ENCODE measurements at places on chromosomes 1 and 21. TPM values are rescaled to one million over a fixed set of nuclear protein-coding genes. Genes with fewer than 3 reads are reported as not detected.
A peak's percentile ranks its signal among the peaks of the same experiment; 100 is the strongest.

RRP1 gene
- 9.6 TPM for polyA plus RNA-seq

DNA sequence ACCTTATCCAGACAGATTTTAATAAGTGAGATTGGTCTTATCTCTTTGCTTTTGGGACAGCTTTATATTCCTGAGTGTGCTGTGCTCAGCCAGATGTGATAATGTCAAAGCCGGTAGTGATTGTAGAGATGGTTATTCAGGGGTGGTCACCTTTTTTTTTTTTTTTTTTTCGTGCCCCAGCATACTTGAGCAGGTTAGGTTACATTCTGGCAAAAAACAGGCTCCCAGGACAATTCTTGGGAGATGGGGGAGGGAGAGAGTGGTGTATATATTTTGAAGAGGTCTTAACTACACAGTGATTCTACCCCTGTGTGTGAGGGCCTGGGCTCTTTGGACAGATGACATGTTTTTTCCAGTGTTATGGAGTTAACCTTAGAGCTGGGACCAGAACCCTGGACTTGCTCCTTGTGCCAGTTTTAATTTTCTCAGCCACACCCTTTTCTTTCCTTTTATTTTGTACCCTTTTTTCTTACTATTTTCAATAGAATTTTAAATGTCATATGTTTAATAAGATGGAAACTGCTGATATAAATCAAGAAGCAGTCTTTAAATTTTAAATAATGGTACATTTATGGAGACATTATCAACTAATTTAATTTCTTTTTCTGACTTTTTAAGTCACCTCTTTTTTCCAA, 88.4 kb downstream of the DYRK1A start:
- H3K4me3 ChIP-seq, result no peak overlapping the region
- peaks cover 27% of the 10 kb centered on the region for H3K4me1 ChIP-seq
- DNase-seq, result no peak
- peaks cover 18% of the 10 kb centered on the region for H3K36me3 ChIP-seq

RASAL2 gene
- 0.03 TPM for polyA plus RNA-seq

VSIG8 gene
- not detected for polyA plus RNA-seq

DNA sequence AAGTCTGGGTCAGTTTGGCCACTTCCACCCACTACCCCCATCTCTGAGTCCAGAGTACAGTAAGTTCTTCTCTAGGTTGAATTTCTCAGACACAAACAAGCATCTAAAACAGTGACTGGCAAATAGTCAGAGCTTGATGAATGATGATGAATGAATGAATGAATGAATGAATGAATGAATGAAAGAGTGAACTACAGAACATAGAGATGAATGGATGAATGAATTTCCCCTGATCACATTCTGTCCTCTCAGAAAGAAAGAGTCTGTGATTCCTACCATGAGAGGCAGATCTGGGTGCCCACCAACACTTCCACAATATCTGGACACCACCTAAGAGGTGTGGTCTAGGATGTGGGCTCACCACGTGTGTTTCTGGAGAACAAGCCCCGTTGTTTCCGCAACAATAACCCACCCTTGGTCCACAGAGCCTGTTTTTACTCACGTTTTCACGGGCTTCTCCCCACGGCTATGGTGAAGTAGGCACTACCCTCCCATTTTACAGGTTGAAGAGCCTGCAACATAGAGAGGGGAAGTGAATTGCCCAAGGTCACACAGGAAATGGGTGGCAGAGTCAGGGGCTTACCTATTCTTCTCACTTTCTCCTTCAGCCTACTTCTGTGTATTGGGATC, 40.2 kb upstream of the IFFO2 start:
- H3K27me3 ChIP-seq, result no peaks in the 10 kb centered on the region
- H3K4me1 ChIP-seq, result no peaks in the 10 kb centered on the region
- H3K36me3 ChIP-seq, result no peaks in the 10 kb centered on the region
- H3K27ac ChIP-seq, result no peak overlapping the region
- no peak overlapping the region for H3K4me3 ChIP-seq

ABCA4 gene
- polyA plus RNA-seq, result not detected

- no peak for DNase-seq
- H3K27me3 ChIP-seq, result peaks cover 22% of the 10 kb centered on the region
- no peaks in the 10 kb centered on the region for H3K36me3 ChIP-seq
- no peak overlapping the region for H3K27ac ChIP-seq
Observed at GRCh38 chr21:43808832-43809251, 19.5 kb downstream of the RRP1 start.

- H3K27me3 ChIP-seq, result no peaks in the 10 kb centered on the region
- no peaks in the 10 kb centered on the region for H3K36me3 ChIP-seq
- H3K4me3 ChIP-seq, result no peak overlapping the region
- no peak for DNase-seq
- no peaks in the 10 kb centered on the region for H3K4me1 ChIP-seq
- H3K27ac ChIP-seq, result no peak overlapping the region
Observed at GRCh38 chr1:39153684-39154083, 50.8 kb upstream of the MACF1 start.

GRCh38 chr1:214983126-214983869, 99.2 kb upstream of the KCNK2 start:
- no peaks in the 10 kb centered on the region for H3K27me3 ChIP-seq
- no peak for DNase-seq
- no peaks in the 10 kb centered on the region for H3K4me1 ChIP-seq
- H3K36me3 ChIP-seq, result no peaks in the 10 kb centered on the region

REN gene
- polyA plus RNA-seq, result not detected

- H3K4me1 ChIP-seq, result no peaks in the 10 kb centered on the region
- no peak for DNase-seq
- no peak overlapping the region for H3K27ac ChIP-seq
- H3K27me3 ChIP-seq, result no peaks in the 10 kb centered on the region
- H3K4me3 ChIP-seq, result no peak overlapping the region
Observed at GRCh38 chr1:151579436-151580225, 32.2 kb upstream of the SNX27 start.

DNA sequence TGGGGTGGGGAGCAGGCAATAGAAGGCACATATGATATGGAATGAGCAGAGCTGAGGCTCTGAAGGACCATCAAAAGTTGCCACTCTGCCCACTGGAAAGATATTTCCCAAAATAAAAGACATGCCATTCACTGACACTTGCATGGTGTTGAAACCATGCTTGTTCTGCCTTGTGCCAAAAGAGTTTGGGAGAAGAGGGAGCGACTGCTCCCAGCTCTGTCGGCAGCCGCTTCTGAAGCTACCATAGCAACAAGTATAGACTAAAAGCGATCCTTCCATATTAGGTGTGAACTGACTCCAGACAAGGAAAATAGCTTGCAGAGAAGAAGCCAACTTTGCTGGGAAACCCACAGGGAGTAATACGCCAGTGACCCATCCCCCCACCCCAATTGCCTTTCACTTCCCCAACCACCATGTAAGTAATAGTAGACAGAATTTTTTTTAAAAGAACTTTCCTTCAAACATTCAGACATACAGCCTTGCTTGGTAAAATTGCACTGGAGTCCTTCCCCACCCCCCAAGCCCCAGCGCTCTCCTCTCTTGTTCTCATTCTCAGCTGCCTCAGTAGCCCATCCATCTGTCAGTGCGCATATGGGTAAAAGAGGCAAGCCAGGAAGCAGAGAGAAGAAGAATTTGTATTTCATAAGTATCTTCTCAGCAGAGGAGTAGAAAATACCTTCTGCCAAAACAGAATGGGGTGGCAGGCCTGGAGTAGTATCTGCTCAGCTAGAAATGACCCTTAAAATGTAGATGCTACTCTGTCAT, 263.7 kb downstream of the OMA1 start:
- no peaks in the 10 kb centered on the region for H3K36me3 ChIP-seq
- no peaks in the 10 kb centered on the region for H3K4me1 ChIP-seq
- no peaks in the 10 kb centered on the region for H3K27me3 ChIP-seq
- H3K4me3 ChIP-seq, result no peak overlapping the region

DNA sequence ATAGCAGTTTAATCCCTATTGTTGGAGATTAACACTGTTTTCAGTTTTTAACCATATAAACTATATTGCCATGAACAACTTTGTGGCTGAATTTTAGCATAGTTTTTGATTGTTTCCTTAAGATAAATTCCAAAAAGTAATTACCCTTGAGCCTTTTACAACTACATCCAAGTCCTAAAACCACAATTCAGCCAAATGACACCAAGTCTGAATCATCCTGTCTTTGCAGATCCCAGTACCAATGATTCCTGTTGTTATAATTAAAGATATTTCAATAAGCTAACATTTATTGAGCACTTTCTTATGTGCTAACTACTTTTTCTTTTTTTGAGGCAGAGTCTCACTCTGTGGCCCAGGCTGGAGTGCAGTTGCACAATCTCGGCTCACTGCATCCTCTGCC, 35.6 kb downstream of the IL23R start:
- no peaks in the 10 kb centered on the region for H3K36me3 ChIP-seq
- no peak overlapping the region for H3K4me3 ChIP-seq
- no peaks in the 10 kb centered on the region for H3K27me3 ChIP-seq
- no peaks in the 10 kb centered on the region for H3K4me1 ChIP-seq
- no peak for DNase-seq

DNA sequence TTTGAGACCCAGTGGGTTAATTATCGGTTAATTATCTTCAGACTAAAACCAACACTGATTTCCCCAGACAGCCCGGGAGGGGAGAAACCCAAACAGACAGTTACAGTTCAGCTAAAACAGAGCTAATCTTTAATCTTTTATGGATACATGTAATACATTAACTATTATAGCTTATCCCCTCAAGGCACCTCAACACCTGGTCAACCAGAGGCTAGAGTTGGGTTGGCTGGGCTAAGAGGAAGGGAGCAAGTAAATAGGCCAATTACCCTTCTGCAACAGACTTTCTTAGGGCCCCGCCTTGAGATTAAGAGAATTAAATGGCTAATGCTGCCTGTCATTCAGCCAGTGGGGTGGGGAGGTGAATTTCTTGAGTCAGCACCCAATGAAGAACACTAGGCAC, 6.6 kb upstream of the MED18 start:
- H3K36me3 ChIP-seq, result no peaks in the 10 kb centered on the region
- no peak for DNase-seq
- no peaks in the 10 kb centered on the region for H3K27me3 ChIP-seq
- peaks cover 11% of the 10 kb centered on the region for H3K4me1 ChIP-seq
- H3K4me3 ChIP-seq, result no peak overlapping the region

GRCh38 chr1:33270808-33271465, 14.6 kb downstream of the ZNF362 start:
- DNase-seq, result no peak
- no peaks in the 10 kb centered on the region for H3K27me3 ChIP-seq
- no peak overlapping the region for H3K4me3 ChIP-seq
- peaks cover 12% of the 10 kb centered on the region for H3K4me1 ChIP-seq
- H3K36me3 ChIP-seq, result peaks cover 12% of the 10 kb centered on the region

PGLYRP4 gene
- not detected for polyA plus RNA-seq

DNA sequence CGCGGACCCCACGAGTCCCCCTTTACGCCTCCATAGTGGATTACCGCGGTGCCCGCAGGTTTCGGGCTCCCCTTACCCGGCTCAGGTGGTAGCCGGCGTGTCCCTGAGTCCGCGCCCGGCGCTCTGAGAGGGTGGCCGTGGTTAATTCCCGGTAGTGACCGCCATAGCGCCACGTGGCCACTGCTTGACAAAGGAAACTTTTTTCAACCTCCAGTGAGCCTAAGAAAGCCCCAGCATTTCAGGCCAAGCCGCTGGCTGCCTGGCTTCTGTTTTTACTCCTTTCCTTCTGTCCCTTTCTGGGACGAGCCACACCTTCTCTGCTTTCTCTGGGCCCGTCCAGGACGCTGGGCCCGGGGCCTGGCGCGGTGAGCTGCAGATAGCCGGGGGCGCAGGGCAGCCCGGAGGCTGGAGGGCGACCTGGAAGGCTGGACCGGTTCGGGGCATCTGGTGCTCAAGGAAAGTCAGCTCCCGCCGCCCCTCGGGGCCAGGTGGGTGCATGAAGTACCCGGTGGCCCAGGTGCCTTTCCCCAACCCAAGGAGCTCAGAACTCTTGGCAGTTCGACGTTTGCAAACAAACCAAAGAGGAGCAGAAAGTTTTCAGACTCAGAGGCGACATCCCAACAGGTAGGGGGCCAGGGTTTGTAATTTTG, 540 bp upstream of the C1orf198 start:
- no peaks in the 10 kb centered on the region for H3K36me3 ChIP-seq
- peak; percentile 63 for DNase-seq
- H3K4me1 ChIP-seq, result peaks cover 13% of the 10 kb centered on the region

DNA sequence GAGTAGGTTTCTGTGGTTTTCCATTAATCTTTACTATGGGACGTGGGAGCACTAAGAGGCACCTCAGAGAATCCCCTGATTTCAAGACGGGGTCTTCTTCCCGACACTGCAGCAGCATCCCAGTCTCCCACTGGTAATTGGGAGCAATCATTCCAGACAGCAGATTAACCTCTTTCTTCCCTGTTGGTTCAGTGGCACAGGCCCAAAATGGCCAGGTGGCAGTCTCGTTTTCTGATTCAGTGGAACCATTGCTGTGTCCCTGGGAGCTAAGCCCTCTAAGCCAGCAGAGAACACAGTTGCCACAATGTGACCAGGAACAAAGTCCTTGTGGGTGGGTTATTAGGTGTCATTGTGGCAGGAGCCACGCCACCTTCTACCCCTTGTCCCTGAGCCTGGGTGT, 342.1 kb downstream of the MATN1 start:
- no peaks in the 10 kb centered on the region for H3K36me3 ChIP-seq
- no peak overlapping the region for H3K4me3 ChIP-seq

NTNG1 gene
- 0.69 TPM for polyA plus RNA-seq

DNA sequence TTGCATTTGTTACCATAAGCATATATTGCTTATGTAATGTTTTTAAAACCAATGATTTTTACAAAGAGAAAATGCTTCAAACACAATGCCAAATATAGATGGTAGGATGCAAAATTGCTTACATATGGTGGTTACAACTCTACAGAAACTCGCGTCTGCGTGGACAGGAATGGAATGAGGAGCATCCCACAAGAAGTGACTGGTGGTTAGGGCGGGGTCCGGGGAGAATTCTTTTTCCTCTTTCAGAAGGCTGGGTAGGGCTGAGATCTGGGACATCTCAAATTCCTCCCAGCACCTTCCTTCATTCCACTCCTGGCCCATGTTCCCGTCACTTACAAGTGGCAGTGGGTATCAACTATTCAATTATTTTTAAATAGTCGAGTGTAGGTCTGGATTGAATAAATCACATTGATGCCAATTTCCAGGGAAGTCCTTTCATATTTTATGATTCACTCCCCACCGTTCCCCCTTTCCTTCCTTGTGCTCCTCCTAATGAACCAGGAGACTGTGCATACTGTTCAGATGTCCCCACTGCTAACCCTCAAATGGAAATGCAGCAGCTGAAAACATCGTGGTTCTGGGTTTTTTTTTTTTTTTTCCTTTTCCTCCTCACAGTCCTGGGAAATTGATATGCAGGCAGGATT, 174.5 kb upstream of the POU3F1 start:
- H3K4me3 ChIP-seq, result no peak overlapping the region
- H3K36me3 ChIP-seq, result no peaks in the 10 kb centered on the region
- peaks cover 3% of the 10 kb centered on the region for H3K27me3 ChIP-seq
- DNase-seq, result no peak
- H3K4me1 ChIP-seq, result no peaks in the 10 kb centered on the region

GRCh38 chr1:29650041-29650400, 413.7 kb downstream of the PTPRU start:
- no peaks in the 10 kb centered on the region for H3K36me3 ChIP-seq
- H3K27ac ChIP-seq, result no peak overlapping the region
- H3K27me3 ChIP-seq, result no peaks in the 10 kb centered on the region
